Lung (tissue), 17 donors: ENCODE measurements at places on chromosomes 11 and 22. TPM values are rescaled to one million over a fixed set of nuclear protein-coding genes. Genes with fewer than 3 reads are reported as not detected.

DNA sequence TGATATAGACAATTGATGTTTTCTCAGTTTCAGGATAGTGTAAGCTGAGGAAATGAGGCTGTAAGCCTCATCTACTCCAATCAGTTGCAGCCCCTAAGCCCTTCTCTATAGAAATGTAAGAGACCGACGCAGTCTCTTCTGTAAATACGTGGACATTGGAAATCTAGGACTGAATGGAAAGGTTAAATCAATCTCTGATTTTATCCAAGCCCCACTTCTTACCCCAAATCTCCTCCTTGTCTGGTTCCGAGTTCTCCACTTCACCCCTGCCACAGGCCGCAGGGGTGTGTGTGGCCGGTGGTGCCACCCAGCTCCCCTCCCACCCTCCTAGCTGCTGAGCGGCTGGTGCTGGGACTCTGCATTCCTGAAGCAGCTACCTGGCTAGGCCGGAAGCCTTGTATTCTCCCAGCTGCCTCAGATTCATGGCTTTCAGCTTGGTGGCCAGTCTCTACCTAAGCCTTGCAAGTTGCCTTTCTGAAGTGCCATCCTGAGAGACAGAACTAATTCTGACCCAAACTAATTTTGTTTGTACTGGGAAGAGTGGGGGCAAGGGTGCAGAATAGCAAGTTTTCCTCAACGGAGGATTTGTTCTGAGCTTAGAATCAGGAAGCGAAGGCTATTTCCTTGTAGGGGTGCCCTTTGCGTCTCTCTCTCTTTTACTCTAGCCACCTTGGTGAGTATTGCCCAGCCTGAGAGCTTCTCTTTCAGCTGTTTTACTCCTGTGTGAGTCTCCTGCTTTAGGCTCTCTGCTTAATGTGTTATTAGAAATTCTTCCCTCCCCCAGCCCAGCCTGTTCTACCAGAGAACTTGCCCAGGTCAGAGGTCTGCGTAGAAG lies 749 bp downstream of the VWA5A start:
- no peak for DNase-seq

CACNA1I gene
- total RNA-seq: 0.15 TPM

GRCh38 chr11:47518212-47518964 lies 34.5 kb downstream of the CELF1 start:
- no peak for DNase-seq

CARNS1 gene
- total RNA-seq: 1.7 TPM

DNA sequence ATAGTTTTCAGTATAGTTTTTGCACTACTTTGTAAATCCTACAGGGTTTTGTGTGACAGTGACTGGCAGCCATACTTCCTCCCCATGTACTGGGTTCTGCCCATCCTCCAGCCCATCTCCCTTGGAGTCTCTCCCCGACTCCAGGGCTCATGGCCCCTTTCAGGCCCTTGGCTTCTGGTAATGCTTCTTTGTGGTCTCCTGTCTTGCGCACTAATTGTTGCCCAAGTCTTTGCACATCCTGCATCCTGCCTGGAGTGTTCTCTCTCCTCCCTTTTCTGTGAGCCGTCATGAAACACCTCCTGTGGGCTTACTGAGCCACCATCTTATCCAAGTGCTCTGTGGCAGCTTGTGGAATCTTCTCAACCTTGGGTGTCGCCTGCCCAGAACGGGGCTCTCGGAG lies 11.4 kb upstream of the KCNQ1OT1 start:
- no peak for DNase-seq

HBB gene
- total RNA-seq: 848 TPM

EMID1 gene
- total RNA-seq: 30.2 TPM

PATE2 gene
- total RNA-seq: not detected

SESN3 gene
- total RNA-seq: 35.3 TPM
